ENCODE measurements at places on chromosomes 1 and 21.

DNA sequence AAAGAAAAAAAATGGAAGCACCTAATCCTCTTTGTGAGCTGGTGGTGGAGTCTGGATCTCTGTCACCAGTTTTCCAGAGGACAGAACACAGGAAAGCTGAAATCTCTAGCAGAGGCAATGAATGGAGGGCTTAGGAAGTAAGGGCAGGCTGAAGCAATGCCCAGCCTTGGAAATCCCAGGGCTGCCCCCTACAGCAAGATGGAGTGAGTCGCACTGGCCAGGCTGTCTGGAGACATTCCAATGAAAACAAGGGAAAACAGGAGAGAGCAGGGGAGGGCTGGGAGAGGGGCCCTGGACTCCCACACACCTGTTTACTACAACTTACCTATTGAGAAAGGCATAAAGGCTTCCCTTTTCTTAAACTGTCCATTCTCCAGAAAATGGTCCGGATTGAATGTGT is 25.9 kb downstream of the CYP2J2 start:
- no peak for DNase-seq

DNA sequence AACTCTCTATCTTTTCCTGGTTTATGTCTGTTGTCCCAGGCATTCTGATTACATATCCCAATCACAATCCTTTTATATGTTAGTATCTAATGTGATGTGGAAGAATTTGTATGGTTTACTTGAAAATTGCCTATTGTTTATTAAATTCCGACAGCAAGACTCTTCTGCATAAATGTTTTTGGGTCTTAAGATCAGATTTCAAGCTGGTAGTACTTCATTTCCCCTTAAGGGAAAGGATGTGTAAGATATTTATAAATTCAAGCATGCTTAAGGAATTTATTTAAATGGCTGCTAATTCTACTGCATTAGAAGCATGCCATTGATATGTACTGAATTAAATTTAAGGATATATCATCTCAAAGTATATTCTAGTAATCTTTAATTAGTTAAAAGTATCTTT is 20.4 kb upstream of the GPR88 start:
- no peak for DNase-seq

DNA sequence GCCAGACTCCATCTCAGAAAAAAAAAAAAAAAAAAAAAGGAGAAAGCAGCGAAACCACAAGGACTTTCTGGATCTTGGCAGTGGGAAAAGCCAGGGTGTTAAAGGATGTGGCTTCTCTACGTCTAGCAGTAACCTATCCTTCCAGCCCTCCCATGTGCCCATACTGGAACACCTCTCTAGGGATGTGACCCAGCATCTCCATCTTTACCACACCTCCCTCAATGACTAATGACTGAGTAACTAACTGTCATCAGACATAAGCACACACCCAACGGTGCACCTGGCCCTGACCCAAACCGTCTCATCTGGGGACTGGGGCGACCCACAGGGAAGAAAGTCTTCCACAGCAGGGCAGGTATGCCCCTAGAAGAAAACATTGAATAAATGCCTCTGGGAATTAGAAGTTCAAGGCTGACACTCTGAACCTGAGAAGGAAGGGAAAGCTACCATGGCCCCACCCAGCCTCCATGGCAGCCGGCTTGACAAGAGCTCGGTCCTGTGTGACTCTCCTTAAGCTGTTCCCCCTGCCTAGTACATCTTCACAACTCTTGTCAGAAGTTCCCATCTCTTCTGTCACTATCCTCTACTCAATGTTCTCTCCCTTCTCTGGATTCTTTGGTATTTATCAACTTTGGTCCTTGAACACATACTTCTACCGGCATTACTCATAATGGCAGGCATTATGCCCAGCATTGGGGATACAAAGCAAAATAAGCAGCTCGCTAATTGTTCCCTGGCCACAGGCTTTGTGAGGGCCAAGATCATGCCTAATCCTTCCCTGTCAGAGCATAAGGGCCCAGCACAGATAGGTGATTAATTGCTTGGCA is 14.8 kb upstream of the PAQR6 start:
- no peak for DNase-seq

- DNase-seq = no peak
These were observed 113.3 kb downstream of the KIAA0319L start for GRCh38 chr1:35443768-35444518.

- DNase-seq = no peak
These were observed 104.9 kb upstream of the EDN2 start for GRCh38 chr1:41589395-41589794.

- DNase-seq = no peak
These were observed 21.7 kb downstream of the LRRC8B start for GRCh38 chr1:89546082-89546889.

- peak; percentile 53 for DNase-seq
These were observed 13.2 kb downstream of the AMPD2 start for GRCh38 chr1:109632671-109633346.

- no peak for DNase-seq
These were observed 7.9 kb downstream of the ZNF684 start for GRCh38 chr1:40539338-40539737.

DNA sequence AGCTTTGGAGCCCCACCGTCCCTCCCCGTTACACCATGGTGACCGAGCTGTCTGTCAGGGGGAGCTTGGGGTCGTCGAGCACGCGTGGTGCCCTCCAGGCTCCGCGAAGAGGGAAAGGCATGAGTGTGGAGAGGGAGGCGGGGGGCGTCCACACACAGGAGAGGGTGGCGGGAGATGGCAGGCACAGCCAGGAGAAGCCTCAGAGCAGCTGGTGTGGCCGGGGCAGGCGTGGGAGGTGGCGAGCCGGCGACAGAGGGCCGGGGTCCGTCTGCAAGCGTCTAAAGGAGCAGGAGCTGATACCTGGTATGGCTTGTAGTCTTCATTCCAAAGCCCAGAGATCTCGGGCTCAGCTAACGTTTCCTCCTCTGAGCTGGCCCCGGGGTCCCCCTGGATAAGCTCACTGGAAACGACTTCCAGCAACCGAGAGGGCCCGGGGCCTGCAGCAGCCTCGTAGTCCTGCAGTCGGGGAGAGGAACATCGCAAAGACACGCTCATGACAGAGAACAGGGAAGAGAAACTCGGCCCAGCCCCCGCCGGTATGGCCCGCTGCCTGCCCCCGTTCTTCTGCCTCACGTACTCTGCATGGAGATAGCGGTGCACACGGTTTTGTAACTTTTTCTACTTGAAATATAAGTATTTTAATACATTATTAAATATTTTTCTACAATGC is 37.4 kb downstream of the CFAP74 start:
- DNase-seq = no peak

- DNase-seq = no peak
These were observed 19.7 kb upstream of the DYNLT5 start for GRCh38 chr1:66732407-66733166.

DNA sequence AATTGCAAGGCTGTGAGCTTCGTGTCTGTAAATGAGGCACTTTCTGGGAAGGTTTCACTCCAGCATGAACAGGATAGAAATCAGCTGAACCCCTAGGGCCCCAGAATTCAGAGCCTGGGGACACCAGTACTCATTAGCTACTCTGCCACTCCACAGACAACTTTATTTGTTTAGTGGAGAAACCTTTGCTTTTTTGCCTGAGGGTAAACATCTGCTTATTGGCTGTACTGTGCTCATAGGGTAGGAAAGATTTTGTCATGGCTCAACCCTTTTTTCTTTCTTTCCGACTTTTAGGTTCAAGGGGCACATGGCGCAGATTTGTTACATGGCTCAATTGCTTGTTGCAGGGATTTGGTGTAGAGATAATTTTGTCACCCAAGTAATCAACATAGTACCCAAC is 138.4 kb upstream of the BACE2 start:
- DNase-seq = no peak

- no peak for DNase-seq
These were observed 88.9 kb downstream of the XPR1 start for GRCh38 chr1:180720753-180721152.

DNA sequence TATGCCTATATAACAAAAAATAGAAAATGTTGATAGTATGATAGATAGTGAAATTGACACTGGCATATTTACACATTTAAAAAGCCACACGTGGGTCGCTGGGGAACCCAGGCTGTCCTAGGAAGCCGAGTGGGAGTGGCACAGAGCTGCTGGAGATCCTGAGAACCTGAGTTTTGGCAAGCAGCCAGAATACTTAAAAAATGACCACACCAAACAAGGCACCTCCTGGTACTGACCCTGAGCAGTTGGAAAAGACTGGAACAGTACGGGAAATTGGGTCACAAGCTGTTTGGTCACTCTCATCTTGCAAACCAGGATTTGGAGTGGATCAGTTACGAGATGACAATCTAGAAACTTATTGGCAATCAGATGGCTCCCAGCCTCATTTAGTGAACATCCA is 111.5 kb downstream of the ZFYVE9 start:
- DNase-seq = peak; percentile 8

GRCh38 chr1:239368436-239369109 is 17.8 kb upstream of the CHRM3 start:
- DNase-seq = no peak

- DNase-seq = no peak
These were observed 28.9 kb downstream of the LHX4 start for GRCh38 chr1:180258935-180259334.

DNA sequence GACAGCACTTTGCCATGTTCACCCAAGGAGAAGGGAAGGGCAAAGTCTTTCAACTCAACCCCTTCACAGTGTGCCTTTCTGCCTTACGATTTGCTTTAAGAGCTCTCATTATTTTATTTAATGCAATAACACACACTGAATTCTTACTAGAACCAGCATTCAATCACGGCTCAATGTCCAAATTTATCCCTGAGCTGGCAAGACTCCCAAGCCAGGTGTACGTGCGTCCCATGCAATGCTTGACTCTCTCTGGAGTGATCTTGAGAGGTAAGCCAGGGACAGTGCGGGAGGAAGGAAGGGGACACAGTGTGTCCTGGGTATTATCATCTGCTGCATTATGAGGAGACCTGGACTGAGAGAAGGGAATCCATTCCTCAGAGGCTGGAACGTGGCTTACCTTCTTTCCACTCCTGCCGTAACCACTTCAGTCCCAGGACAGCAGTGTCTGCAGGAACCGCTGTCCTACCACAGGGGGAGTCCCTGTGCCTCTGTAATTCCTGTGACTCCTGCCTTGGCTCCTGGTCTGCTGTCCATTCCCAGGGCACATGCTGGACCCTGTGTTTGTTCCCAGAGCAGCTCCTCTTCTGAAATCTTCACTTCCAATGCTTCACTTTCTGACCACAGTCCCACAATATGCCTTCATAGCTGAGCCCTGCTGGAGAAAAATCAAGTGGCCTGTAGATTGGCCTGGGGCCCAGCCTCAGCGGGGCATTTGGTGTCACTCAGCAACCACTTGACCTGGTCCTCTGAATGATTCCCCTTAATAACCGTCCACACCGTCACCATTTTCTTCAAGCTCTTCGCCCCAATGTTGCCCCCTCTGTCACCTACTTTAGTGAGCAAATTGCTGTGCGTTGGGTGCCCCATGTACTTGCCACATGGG is 28.6 kb upstream of the STUM start:
- no peak for DNase-seq

DNA sequence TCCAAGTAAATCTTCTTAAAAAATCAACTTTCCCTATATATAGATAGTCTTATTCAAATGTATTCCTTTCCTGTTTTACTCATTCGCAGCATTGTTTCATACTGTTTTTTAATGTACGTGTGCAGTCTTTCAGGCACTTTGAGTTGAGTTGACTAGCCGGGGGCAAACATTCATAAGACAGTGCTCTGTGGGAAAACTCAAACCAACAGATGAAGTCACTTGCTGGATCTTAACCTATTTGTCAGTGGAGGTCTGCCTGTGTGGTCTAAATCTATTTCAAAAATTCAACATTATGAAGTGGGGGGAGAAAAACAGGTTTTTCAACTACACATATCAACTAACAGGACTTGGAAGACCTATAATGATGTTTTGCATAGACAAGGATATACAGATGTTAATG is 6.2 kb downstream of the HSD11B1 start:
- DNase-seq = no peak

GRCh38 chr21:43195121-43196021 is 26.6 kb downstream of the CRYAA start:
- no peak for DNase-seq

- DNase-seq = no peak
These were observed 8.3 kb upstream of the GPR89B start for GRCh38 chr1:147919896-147920295.

- DNase-seq = no peak
These were observed 11.2 kb upstream of the HJV start for GRCh38 chr1:146032631-146033219.

DNA sequence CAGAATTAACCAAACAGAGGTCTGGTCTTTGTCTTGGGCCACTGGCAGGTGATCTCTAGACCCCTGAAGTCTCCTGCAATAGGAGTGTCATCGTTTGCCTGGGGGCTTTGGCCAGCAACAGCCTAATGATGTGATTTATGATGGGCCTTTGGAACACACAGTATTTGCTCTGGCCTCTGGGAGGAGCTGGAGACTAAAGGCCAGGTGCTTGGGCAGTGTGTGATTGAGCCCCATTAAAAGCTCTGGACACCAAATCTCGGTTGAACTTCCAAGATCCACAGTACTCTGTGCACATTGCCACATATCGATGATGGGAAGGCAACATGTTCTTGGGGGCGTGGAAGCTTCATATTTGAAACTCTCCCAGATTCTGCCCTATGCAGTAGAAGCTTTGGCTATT is 32.0 kb upstream of the TLR5 start:
- no peak for DNase-seq

GRCh38 chr1:231134624-231135023 is 27.2 kb upstream of the TRIM67 start:
- DNase-seq = no peak

GRCh38 chr1:39500862-39501389 is 9.5 kb downstream of the BMP8A start:
- DNase-seq = peak; percentile 100

- no peak for DNase-seq
These were observed 17.4 kb upstream of the PLEKHA6 start for GRCh38 chr1:204376919-204377799.

- DNase-seq = no peak
These were observed 40.1 kb downstream of the ARHGEF16 start for GRCh38 chr1:3494321-3495308.

- DNase-seq = peak; percentile 44
These were observed 82.5 kb downstream of the HHIPL2 start for GRCh38 chr1:222465211-222466041.

GRCh38 chr1:58786184-58786926 is 2.5 kb upstream of the JUN start:
- no peak for DNase-seq

GRCh38 chr1:905811-906599 is 17.7 kb upstream of the SAMD11 start:
- DNase-seq = no peak

DNA sequence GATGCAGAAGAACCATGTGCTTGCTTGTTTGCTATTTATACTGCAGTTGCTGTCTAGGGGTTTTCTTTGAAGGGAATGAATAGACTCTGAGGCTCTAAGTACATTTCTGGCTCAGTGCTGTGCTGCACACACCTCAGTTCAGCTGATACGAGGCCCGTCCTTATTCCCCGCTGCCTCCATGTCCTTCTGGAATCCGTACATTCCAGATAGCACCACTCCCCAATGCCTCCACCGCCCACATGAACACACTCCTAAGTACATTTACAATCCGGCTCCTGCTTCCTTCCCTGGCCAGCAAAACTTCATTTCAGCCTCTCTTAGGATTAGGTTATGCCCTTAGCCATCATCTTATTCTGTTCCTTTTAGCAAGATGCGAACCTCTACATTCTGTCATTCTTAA is 57.1 kb downstream of the KCNC4 start:
- DNase-seq = no peak

All from NCI-H2029 (cell line).